Right ventricle myocardium inferior (tissue), 1 donor: ENCODE measurements at places on chromosomes 6 and 20.

DNA sequence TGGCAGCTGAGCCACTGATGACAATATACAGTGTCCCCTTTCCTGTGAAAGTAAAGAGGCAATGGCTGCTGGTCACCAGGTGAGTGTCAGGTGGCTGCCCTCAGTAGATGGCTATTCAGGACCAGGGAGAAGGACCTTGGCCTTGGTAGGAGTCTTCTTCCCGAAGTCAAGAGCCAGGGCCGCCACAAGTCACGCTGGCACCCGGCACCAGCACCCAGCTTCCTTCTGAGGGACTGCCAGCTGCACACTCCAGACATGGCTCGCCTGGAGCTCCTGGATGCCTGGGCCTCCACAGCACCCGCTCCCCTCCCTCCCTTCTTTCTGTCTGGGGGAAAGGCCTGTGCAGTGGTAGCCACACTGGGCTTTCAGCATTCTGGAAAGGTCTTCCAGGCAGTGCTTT is 126.9 kb downstream of the TMEM242 start:
- no peak for DNase-seq

- DNase-seq = peak; percentile 75
Observed at GRCh38 chr20:58693226-58694006, 816 bp downstream of the NPEPL1 start.

DNA sequence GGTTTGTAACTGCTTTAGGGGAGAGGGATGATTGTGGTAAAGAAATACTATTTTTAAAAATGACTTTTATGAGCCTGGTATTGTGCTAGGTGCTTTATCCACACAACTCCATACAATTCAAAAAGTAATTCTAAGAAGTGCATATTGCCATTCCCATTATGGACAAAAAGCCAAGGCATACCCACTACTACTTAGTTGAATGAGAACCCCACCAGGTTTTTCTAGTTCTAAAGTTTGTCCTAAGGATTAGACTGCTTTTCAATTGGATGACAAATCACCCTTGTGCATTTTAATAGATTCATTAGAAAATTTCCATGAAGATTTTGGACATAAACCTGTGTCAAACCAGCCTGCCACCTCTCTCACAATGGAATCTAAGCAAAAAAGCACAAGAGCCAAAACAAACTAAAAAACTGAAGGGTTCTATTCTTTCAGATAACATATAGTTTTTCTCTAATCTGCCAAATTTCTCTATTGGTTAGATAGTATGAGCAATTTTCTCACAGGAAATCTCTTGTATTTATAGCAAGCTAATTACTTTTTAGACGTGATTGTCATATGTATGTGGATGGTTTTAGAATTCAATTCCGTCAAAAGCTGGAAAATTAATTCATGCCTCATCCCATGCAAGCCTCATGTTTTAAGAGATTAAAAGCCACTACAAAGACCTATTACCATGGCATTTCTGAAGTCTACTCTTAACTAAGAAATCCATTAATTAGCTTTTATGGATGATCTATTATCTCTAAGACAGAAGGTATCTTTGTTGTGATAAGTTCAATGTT is 325.5 kb downstream of the RNGTT start:
- DNase-seq = no peak

DNA sequence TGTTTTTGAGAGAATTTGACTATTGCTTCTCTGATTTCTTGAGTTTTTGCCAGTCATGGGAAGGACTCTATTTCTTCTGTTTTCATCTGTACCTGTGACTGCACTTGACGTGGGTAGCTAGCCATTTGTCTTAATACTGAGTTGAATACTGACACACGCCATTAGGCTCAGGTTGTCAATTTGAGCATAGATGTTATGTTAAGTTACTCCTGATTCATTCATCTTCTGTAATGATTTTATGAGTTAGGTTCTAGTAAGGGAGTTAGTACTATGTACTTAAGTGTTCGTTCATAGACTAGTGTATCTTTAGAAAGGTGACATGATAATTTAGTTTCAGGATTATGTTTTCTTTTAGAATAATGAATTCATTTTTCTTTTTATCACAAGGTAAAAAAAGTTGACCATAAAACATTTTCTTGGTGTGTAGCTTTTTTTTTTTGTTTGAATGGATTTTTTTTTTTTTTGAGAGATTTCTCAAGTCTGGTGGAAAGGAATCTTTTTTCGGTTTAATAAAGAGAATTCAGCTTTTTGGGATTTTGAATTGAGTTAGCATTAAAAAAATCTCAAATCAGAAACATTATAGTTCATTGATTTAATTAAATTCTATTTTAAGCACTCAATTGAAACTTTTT is 1.7 kb downstream of the AFDN start:
- no peak for DNase-seq
